ENCODE measurements at places on chromosomes 3 and 15. TPM values are rescaled to one million over a fixed set of nuclear protein-coding genes. Genes with fewer than 3 reads are reported as not detected.

DNA sequence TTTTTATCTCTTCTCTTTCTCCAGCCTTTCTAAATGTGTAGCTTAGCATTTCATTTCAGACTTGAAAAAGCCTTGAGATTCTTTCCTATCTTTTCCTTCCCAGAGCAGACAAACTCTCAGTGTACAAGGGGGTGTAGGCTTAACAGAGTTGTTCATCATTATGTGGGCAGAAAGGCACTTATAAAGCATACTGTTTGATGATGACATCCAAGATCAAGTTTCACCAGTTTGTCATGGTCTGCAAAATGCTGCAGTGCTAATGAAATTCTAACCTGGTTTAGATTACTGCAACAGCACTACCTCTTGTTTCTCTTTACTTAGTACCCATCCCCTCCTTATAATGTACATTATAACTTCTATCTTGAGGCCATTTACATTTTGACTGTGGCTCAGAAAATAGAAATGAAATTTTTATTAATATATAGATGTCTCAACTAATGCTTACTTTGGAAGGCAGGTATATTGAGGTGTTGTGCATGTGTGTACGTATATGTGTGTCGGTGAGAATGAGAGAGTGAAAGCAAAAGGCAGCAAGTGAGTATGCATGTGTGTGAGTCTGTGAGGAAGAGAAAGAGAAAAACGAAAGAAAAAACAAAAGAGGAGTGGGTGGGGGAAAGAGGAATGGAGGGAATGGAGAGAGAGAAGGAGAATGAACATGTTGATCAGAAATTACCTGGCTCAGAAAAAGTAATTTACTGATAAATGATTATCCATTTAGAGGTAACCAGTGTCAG, 1043.6 kb downstream of the TUSC7 start:
- no peak overlapping the region for H3K4me3 ChIP-seq
- no peak for DNase-seq
- no peak overlapping the region for H3K27ac ChIP-seq
- no peaks in the 10 kb centered on the region for H3K27me3 ChIP-seq
- H3K4me1 ChIP-seq, result no peaks in the 10 kb centered on the region

GRCh38 chr15:92161039-92161670, 232.5 kb upstream of the ST8SIA2 start:
- H3K27me3 ChIP-seq, result no peaks in the 10 kb centered on the region
- no peaks in the 10 kb centered on the region for H3K4me1 ChIP-seq
- no peak overlapping the region for H3K27ac ChIP-seq
- no peak for DNase-seq
- peaks cover 23% of the 10 kb centered on the region for H3K36me3 ChIP-seq
- no peak overlapping the region for H3K4me3 ChIP-seq

Gene SHF
- 0.94 TPM for total RNA-seq

DNA sequence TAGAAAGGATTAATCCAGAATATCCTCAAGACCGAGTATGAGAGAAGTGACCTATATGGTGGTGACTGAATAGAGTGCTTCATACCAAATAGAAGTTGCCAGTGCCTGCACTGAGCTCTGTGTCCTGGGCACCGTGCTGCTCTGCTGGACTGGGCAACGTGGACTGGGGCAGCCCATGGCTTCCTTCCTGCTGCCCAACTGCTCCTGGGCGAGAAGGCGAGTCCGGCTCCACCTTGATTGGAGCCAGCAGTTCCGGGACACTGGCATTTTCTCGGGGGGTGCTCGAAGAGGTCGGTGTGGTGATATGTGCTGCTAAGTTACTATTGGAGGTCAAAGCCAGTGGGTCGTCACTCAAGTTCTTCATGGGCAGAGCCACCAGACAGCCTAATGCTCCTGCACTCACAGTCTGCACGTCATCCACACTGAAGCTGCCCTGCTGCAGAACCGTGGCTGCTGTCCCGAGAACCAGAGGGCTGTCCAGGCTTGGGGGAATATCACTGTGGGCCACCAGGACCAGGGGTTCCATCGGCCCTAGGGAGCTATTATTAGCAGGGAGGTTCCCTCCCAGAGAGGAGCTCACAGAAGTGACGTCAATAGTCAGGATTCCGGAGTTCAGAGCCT, 14.1 kb downstream of the ZXDC start:
- H3K27ac ChIP-seq, result no peak overlapping the region
- no peak for DNase-seq
- H3K36me3 ChIP-seq, result peaks cover 92% of the 10 kb centered on the region
- H3K4me1 ChIP-seq, result peaks cover 9% of the 10 kb centered on the region
- H3K4me3 ChIP-seq, result no peak overlapping the region
- H3K27me3 ChIP-seq, result no peaks in the 10 kb centered on the region

GRCh38 chr3:135268941-135269532, 474.0 kb downstream of the EPHB1 start:
- H3K4me1 ChIP-seq, result no peaks in the 10 kb centered on the region
- no peak for DNase-seq
- H3K27me3 ChIP-seq, result no peaks in the 10 kb centered on the region
- no peaks in the 10 kb centered on the region for H3K36me3 ChIP-seq
- H3K27ac ChIP-seq, result no peak overlapping the region

DNA sequence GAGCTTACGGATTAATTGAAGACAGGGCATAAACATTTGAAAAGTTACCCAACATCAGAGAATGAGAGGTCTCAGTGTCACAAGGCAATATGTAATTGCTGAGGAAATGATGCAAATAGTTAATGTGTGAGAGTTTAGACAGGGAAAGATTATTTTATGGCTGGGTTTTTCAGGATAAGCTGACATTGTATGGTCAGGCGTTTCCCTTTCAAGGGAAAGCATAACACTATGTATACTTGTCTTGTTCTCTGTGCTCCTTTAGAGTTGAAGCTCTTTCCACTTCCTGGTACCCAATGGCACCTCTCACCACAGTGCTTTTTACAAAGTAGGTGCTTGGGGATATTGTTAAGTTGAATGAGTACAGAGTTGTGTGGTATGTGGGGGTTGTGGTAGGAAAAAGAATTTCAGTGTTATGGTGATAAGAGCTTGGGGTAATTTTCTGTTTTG, 19.9 kb downstream of the IQGAP1 start:
- H3K36me3 ChIP-seq, result peaks cover 3% of the 10 kb centered on the region
- H3K27me3 ChIP-seq, result no peaks in the 10 kb centered on the region
- no peak overlapping the region for H3K4me3 ChIP-seq
- peak; percentile 44 for DNase-seq
